ENCODE measurements at places on chromosomes 2 and 18.

DNA sequence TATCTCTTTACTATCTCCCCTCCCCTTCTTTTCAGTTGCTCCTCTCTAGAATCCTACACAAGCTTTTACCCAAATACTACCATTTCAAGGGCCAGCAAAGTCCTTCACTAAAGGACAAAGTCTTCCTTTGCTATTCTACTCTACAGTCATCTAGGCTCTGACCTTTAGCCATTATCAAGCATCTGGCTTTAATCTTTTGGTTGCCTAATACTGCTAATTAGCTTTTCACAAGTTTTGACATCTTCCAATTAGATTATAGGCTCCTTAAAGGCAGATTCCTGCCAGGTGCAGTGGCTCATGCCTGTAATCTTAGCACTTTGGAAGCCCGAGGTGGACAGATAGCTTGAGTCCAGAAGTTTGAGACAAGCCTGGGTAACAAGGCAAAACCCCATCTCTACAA lies 194.4 kb downstream of the SH3BP4 start:
- no peak for DNase-seq

GRCh38 chr2:55592130-55592529 lies 25.3 kb downstream of the PPP4R3B start:
- no peak for DNase-seq

GRCh38 chr2:195313962-195314361 lies 343.1 kb upstream of the SLC39A10 start:
- DNase-seq, result no peak

DNA sequence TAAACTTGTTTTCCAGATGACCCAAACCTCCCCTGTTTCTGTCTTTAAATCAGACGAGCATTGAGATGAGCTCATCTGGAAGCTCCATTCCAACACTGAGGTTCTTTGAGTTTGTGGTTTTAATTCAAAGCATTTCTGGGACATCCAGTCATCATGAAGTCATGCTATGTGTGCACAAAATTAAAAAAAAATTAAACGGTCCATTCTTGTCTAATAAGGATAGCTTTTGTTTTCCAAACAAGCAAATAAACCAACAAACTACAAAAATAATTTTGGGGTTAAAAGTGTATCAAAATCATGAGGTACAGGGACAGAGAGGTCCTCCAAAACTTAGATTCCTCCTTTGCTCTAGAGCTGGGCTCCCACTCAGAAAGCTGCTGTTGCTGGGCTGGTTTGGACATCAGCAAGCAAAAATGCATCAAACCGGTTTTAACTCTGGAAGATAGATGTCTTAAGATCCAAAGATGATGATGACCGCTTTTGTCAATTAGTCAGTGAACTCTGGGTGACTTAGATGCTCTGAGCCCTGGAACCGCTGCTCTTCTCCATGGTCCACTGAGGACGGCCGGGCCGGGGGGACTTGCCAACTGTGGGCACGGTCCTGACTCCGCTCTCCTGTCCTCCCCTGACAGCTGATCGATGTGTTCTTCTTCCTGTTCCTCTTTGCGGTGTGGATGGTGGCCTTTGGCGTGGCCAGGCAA lies 65.4 kb downstream of the TRPM8 start:
- no peak for DNase-seq
